ENCODE measurements at places on chromosomes 3 and 15.

- no peak for DNase-seq
These were observed 61.9 kb upstream of the PHLDB2 start for GRCh38 chr3:111797171-111797615.

- DNase-seq = no peak
These were observed 86.9 kb upstream of the UBE3A start for GRCh38 chr15:25525741-25526140.

DNA sequence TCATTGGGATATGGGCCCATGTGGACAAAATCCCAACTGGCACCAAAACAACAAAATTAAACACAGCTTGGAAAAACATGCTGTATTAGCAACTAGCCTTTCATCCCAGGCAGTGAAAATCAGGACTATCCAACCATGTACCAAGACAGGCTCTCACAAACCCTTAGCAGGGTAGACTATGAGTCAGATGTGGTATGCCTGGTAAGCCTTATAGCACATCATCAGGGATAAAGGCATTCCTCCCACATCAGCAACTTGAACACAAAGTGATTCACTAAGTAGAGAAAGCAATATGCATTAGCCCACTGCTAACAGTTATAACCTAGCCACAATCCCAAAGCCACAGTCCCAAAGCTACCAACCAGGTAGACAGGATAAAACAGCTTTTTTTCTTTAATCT lies 8.0 kb downstream of the CEP152 start:
- DNase-seq = peak; percentile 84

DNA sequence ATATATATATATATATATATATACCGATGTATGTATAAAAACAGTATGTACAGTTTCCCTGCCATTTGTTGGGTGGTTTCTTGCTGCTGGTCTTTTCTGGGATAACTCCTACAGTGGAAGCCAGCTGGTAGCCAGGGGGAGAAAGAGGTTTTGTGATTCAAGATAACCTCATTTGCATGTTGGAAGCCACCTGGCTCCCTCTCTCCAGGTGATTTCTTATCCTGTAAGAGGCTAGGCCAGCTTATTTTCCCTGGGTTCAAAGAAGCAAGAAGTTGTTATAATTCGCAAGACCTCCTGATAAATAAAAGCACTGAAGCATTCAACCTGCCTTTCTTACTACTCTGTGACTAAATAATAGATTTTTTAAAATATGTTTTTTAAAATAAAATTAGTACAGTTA lies 443.3 kb downstream of the VGLL3 start:
- DNase-seq = no peak

DNA sequence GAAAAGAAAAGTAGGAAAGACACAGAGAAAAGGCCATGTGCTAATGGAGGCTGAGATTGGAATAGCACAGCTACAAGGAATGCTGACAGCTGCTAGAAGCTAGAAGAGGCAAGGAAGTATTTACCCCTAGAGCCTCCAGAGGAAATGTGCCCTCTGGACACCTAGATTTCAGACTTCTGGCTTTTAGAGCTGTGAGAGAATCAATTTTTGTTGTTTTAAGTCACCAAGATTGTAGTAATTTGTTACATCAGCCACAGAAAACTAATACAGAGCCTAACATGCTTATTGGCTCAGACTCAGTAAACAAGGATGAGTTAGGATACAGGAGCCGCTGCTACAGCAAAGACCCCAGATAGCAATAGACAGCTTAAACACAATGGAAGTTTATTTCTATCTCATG lies 33.1 kb upstream of the GLCE start:
- DNase-seq = peak; percentile 18

DNA sequence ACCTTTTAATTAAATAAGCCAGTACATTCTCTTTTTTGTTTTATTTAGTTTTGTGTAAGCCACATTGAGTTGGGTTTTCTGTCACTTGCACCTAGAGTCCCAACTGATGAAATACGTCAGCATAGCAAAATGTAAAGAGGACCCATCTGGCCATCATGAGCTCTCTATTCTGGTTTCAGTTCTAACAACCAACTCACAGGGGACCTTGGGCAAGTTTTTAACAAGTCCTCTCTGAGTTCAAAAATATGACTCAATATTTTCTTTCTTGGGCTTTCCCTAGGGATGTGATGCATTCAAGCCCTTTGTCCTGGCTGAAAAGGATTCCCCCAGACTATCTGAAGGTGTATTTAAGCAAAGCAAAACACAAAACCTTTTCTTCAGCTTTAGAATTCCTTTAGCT lies 32.9 kb downstream of the PLCH1 start:
- DNase-seq = no peak

DNA sequence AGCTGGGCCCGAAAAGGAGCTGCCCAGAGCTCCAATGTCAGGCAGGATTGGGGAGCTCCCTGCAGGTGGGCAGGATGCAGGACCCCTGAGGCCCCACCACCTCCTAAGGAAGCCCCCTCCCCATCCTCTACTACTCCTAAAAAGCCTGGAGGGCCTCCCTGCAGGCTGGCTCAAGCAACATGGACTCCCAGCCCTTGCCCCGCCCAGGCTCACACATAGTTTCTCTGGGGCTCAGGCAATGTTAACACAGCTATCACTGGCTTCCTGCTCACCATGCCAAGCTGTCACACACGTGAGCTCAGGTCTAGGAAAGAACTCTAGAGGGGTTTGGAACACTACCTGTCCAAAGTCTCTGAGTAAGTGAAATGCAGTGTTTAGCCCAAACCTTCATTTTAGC lies 65.4 kb upstream of the ZNF148 start:
- no peak for DNase-seq

DNA sequence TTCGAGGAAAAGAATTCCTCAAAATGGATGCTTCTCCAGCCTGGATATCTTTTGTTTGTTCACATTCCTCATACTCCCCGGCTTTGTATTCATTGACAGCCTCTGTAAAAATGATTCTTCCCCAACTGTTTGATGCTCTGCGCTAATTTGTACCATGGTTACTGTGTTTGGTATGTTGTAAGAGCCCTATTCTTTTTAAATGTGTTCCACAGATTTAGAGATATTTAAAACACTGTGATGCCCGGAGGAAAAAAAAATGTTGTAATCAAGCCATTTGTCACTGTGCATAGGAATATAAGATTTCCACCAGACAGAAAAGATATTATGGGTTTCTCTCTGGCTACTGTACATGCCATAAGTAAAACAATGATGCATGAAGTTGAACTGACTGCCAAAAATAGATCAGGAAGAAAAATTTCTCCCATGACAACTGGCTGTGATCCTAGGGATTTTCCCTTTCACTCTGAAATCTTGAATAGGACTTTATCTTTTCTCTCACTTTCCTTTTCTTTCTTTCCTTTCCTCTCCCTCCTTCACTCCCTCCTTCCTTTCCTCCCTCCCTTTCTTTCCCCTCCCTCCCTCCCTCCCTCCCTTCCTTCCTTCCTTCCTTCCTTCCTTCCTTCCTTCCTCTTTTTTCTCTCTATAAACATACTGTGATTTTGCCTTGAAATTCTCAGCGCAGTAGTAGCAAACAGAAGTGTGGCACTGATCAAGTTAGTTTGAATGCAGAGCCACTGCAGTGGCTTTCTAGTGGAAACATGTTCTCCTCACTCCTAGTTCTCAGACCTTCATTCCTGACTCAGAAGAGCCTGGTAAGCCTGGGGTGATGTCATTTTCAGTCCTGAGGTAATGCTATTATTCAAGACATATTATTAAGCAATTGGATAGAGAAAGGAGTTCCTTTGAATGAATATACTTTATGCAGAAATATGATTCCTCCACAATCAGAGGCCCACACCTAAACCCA lies 254.9 kb upstream of the TBL1XR1 start:
- peak; percentile 93 for DNase-seq

- DNase-seq = peak; percentile 33
These were observed 71.0 kb downstream of the B3GNT5 start for GRCh38 chr3:183324083-183324482.

GRCh38 chr15:80003171-80003570 lies 32.2 kb upstream of the BCL2A1 start:
- DNase-seq = no peak

DNA sequence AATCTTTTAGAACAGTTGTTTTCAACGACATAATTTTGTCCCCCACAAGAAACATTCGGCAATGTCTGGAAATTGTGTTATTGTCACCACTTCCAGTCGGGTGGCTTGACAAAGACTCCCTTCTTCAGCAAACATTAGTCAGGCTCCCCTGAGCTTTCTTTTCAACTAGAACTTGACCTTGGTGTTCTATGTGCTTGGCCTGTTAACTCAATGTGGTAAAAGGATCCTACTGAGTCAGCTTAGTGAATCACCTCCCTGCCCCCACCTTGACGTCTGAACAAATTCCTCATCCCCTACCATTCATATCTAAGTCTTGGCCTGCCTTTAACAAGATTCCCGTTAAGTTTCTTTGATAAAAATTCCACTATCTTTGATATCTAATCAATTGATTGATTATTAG lies 465.0 kb upstream of the ROBO1 start:
- peak; percentile 87 for DNase-seq

GRCh38 chr3:133368371-133369067 lies 31.3 kb upstream of the BFSP2 start:
- DNase-seq = no peak

DNA sequence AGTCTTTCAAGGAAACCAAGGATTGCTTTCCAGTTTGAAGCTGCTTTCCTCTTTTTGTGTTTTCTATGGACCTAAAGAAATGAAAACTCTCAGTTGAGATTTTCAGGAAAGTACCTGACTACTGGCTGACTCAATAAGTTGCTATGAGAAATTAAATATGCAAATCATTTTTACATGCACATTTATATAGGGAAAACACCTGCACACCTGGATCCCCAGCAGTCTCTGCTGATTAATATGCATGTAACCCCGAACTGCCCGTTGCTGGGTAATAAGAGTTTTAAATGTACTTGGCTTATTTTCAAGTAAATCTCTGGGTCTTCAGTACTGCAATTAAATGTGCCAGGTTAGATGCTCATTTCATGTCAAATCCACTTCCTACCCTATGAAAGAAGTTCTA lies 77.2 kb downstream of the KBTBD8 start:
- no peak for DNase-seq

DNA sequence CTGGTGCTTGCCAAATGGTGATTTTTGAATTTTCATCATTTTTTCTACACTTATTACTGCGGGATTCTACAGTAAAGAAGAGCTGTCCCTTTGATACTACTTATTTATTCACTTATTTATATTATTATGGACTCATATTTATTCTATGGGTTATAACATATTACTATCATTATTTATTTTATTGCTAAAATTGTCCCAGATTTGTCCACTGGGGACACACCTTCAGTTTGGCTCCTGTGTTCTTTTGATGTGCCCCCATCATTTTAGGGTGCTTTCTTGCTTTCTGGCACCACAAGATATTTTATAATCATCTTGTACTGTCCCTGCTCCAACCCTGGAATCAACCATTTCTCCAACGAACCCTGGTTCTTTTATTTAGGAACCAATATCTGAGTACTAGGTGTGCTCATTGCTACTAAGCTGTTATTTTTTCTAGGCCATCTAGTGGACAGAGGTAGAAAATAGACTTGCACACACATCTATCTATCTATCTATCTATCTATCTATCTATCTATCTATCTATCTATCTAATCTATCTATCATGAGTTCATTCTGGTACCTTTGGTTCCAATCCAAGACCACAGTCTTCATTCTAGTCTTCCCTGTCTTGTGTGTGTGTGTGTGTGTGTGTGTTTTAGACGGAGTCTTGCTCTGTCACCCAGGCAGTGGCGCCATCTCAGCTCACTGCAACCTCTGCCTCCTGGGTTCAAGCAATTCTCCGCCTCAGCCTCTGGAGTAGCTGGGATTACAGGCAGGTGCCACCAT lies 16.0 kb downstream of the SLC22A14 start:
- peak; percentile 24 for DNase-seq

DNA sequence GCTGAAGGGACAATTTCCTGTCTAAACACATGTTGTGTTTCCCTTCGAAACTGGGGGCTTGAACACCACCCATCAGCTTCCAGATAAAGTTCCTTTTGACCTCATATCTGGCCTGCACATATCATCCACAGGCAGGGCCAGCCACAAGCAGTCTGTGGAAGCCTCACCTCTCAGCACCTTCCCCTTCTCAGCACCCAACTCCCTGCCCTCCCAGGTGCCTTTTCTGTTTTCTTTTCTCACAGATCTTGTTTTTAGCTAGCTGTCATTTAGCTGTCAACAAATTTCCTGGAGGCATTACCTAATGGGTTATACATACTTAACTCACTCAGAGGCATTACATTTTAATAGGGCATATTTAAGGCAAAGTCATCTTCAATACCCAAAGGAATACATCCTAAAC lies 93.9 kb downstream of the SEMA6D start:
- DNase-seq = no peak

GRCh38 chr15:62644889-62645742 lies 397.4 kb upstream of the TPM1 start:
- no peak for DNase-seq

GRCh38 chr3:101340591-101340990 lies 20.2 kb upstream of the IMPG2 start:
- no peak for DNase-seq

- DNase-seq = no peak
These were observed 9.6 kb downstream of the CLEC3B start for GRCh38 chr3:45035441-45036301.

Measured in fibroblast of pulmonary artery (primary cell).